ENCODE measurements at places on chromosomes 3 and 15. TPM values are rescaled to one million over a fixed set of nuclear protein-coding genes. Genes with fewer than 3 reads are reported as not detected.

- DNase-seq: peak; percentile 71
- H3K36me3 ChIP-seq: no peaks in the 10 kb centered on the region
- no peaks in the 10 kb centered on the region for H3K4me1 ChIP-seq
- H3K4me3 ChIP-seq: no peak overlapping the region
- no peak overlapping the region for H3K27ac ChIP-seq
Measured at GRCh38 chr15:87604857-87605446, 651.6 kb downstream of the NTRK3 start.

- no peaks in the 10 kb centered on the region for H3K4me1 ChIP-seq
- H3K36me3 ChIP-seq: no peaks in the 10 kb centered on the region
Measured at GRCh38 chr3:195735036-195735695, 14.4 kb downstream of the MUC20 start.

DNA sequence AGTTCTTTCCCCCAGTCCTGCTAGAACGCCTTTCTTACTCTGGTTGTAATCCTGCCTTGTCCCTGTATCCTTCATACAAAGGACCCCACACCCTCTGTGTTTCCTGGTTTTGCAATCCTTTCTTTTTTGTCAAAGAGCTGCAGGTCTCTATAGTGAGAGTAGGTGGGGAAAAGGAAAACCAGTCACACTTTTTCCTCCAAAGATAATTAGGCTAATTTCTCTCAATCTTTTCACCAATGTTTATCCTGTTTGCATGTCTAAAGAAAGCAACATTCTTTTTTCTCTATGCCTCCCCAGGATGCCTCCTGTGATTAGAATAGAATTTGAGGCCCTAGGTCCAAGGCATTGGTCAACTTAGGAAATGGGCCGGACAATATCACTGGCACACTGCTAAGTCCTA lies 25.4 kb downstream of the SEMA6D start:
- no peak overlapping the region for H3K4me3 ChIP-seq
- H3K36me3 ChIP-seq: no peaks in the 10 kb centered on the region
- H3K27me3 ChIP-seq: peaks cover 50% of the 10 kb centered on the region
- no peak overlapping the region for H3K27ac ChIP-seq

- no peaks in the 10 kb centered on the region for H3K27me3 ChIP-seq
- peak overlapping the region; percentile 93 for H3K27ac ChIP-seq
- peak overlapping the region; percentile 56 for H3K4me3 ChIP-seq
Measured at GRCh38 chr3:65508750-65509422, 529.8 kb downstream of the MAGI1 start.

DNA sequence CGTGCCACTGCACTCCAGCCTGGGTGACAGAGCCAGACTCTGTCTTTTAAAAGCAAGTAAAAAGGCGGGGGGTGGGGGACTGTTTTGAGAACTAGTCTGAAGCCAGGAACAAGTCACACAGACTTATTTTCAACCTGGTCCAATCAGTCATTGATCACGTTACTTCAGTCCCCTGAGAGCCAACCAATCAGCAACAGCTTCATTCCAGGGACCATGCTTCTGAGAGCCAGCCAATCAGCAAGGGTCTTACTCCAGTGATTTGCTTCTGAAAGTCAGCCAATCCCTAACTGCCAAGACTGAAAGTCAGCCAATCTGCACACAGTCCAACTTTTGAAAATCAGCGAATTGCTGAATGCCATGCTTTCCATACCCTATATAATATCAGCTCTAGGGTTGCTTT lies 48.6 kb upstream of the C15orf39 start:
- no peaks in the 10 kb centered on the region for H3K4me1 ChIP-seq
- H3K27me3 ChIP-seq: no peaks in the 10 kb centered on the region
- H3K27ac ChIP-seq: no peak overlapping the region

Gene LXN
- total RNA-seq: 5.6 TPM

GRCh38 chr15:39393575-39394335 lies 187.1 kb upstream of the THBS1 start:
- DNase-seq: no peak
- no peaks in the 10 kb centered on the region for H3K36me3 ChIP-seq
- H3K27me3 ChIP-seq: no peaks in the 10 kb centered on the region
- H3K4me3 ChIP-seq: no peak overlapping the region
- no peaks in the 10 kb centered on the region for H3K4me1 ChIP-seq
- H3K27ac ChIP-seq: no peak overlapping the region

- no peak overlapping the region for H3K4me3 ChIP-seq
- peak; percentile 53 for DNase-seq
- no peak overlapping the region for H3K27ac ChIP-seq
- H3K4me1 ChIP-seq: no peaks in the 10 kb centered on the region
- H3K27me3 ChIP-seq: no peaks in the 10 kb centered on the region
Measured at GRCh38 chr3:4571690-4572334, 78.7 kb downstream of the ITPR1 start.

DNA sequence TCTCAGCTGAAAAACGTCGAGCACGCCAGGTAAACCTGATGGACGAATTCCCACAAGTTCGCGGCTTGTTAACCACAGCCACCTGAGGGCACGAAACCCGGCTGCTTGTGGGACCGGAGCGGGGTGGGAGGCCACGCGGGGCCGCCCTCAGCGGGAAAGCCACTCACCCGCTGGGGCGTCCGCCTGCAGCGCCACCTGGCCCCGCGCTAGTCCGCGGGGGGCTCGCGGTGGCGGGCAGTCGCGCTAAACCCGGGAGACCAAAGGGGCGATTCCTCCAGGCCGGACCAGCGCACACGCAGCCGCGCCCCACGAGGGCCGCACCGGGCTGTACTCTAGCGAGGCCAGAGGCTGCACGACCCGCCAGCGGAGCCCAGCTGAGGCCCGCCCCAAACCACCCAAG lies 15.7 kb upstream of the CFAP161 start:
- peak; percentile 46 for DNase-seq
- peak overlapping the region; percentile 49 for H3K4me3 ChIP-seq
- H3K4me1 ChIP-seq: peaks cover 7% of the 10 kb centered on the region
- peaks cover 20% of the 10 kb centered on the region for H3K27me3 ChIP-seq
- no peak overlapping the region for H3K27ac ChIP-seq

GRCh38 chr3:44021651-44022594 lies 219.8 kb upstream of the TOPAZ1 start:
- no peaks in the 10 kb centered on the region for H3K36me3 ChIP-seq
- H3K4me3 ChIP-seq: peak overlapping the region; percentile 69
- H3K27ac ChIP-seq: no peak overlapping the region
- H3K27me3 ChIP-seq: peaks cover 32% of the 10 kb centered on the region
- H3K4me1 ChIP-seq: peaks cover 39% of the 10 kb centered on the region

DNA sequence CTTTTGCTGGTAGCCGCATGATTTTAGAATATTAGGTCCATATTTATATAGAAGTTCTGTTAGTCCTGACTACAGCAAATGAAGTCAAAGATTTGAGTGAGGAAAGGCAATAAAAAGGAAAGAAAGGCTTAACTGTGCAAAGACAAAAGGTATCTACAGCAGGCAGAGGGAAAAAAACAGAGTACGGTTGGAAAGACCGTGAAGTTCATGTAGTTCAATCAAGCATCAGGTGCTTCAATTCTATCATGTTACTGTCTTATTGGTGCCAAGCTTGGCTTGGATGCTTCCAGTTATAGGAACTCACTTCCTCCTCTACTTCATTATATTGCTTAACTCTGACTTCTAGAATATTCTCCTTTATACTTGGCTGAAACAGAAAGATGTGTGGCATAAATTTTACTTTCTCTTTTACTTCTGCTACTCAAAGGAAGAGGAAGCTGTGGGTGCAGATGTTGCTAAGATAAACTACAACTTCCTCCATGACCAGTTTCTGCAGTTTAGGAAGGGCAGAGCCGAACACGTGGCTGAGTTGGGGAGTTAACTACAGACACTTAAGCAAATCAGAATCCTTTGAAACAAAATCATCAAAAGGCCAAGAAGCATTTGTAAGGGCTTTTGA lies 72.6 kb upstream of the ZBED2 start:
- H3K36me3 ChIP-seq: no peaks in the 10 kb centered on the region
- H3K4me3 ChIP-seq: no peak overlapping the region
- no peak overlapping the region for H3K27ac ChIP-seq
- H3K27me3 ChIP-seq: peaks cover 2% of the 10 kb centered on the region
- DNase-seq: no peak

DNA sequence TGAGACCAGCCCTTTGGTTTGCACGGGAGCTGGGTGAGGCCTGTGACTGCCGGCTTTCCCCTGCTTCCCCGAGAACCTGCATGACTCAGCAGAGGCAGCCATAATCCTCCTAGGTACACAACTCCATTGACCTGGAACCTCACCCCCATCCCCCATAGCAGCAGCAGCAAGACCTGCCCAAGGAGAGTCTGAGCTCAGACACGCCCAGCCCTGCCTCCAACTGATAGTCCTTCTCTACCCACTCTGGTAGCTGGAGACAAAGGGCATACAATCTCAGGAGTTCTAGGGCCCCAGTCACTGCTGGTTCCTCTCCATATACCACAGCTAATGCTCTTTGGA lies 141.0 kb upstream of the ARHGEF26 start:
- DNase-seq: no peak
- no peaks in the 10 kb centered on the region for H3K36me3 ChIP-seq
- no peaks in the 10 kb centered on the region for H3K4me1 ChIP-seq
- no peak overlapping the region for H3K4me3 ChIP-seq
- no peak overlapping the region for H3K27ac ChIP-seq

Gene FAM107A
- total RNA-seq: 1.0 TPM

- no peak overlapping the region for H3K27ac ChIP-seq
- no peak overlapping the region for H3K4me3 ChIP-seq
- H3K36me3 ChIP-seq: no peaks in the 10 kb centered on the region
- H3K4me1 ChIP-seq: no peaks in the 10 kb centered on the region
- no peak for DNase-seq
Measured at GRCh38 chr3:81863756-81864155, 102.3 kb upstream of the GBE1 start.

- no peak overlapping the region for H3K27ac ChIP-seq
- no peaks in the 10 kb centered on the region for H3K27me3 ChIP-seq
- no peaks in the 10 kb centered on the region for H3K36me3 ChIP-seq
Measured at GRCh38 chr3:42340466-42340865, 69.9 kb downstream of the LYZL4 start.

Gene OIP5
- total RNA-seq: 53.1 TPM

Gene VWA5B2
- 0.66 TPM for total RNA-seq

Gene C3orf38
- 30.5 TPM for total RNA-seq

Gene CCDC39
- total RNA-seq: 0.52 TPM

DNA sequence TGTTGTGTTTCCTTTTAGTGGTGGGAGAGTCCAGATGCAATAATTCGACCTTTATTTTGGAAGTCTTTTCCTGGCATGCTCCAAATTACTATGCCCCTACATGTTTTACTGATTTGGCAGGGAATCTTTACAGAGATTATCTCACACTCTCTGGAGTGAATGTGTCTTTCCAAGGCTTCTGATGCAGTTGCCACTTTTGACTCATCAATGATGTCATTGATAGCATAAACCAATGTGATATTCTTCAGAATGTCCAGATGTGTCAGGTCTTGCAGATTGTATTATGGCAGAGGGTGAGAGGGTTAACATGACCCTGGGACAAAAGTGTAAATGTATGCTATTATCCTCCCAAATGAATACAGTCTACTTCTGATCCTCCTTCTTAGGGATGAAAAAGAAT lies 9.7 kb downstream of the RTP4 start:
- H3K4me1 ChIP-seq: peaks cover 13% of the 10 kb centered on the region
- H3K27ac ChIP-seq: no peak overlapping the region
- no peak for DNase-seq
- H3K4me3 ChIP-seq: no peak overlapping the region

- H3K27ac ChIP-seq: no peak overlapping the region
- DNase-seq: no peak
- H3K4me3 ChIP-seq: no peak overlapping the region
- no peaks in the 10 kb centered on the region for H3K36me3 ChIP-seq
Measured at GRCh38 chr3:102141096-102141927, 292.0 kb downstream of the NFKBIZ start.

GRCh38 chr15:87293031-87293430 lies 963.5 kb downstream of the NTRK3 start:
- DNase-seq: no peak
- no peaks in the 10 kb centered on the region for H3K4me1 ChIP-seq
- H3K27me3 ChIP-seq: no peaks in the 10 kb centered on the region
- no peaks in the 10 kb centered on the region for H3K36me3 ChIP-seq

- H3K27me3 ChIP-seq: no peaks in the 10 kb centered on the region
- H3K4me1 ChIP-seq: peaks cover 2% of the 10 kb centered on the region
- no peak for DNase-seq
- no peak overlapping the region for H3K27ac ChIP-seq
- H3K36me3 ChIP-seq: no peaks in the 10 kb centered on the region
Measured at GRCh38 chr3:179794355-179794754, 141.5 kb downstream of the USP13 start.

- peaks cover 20% of the 10 kb centered on the region for H3K27me3 ChIP-seq
- peak overlapping the region; percentile 88 for H3K27ac ChIP-seq
- H3K4me3 ChIP-seq: peak overlapping the region; percentile 44
- peak; percentile 57 for DNase-seq
Measured at GRCh38 chr15:60009980-60010732, 6.0 kb downstream of the FOXB1 start.

Gene RFTN1
- total RNA-seq: 7.2 TPM

DNA sequence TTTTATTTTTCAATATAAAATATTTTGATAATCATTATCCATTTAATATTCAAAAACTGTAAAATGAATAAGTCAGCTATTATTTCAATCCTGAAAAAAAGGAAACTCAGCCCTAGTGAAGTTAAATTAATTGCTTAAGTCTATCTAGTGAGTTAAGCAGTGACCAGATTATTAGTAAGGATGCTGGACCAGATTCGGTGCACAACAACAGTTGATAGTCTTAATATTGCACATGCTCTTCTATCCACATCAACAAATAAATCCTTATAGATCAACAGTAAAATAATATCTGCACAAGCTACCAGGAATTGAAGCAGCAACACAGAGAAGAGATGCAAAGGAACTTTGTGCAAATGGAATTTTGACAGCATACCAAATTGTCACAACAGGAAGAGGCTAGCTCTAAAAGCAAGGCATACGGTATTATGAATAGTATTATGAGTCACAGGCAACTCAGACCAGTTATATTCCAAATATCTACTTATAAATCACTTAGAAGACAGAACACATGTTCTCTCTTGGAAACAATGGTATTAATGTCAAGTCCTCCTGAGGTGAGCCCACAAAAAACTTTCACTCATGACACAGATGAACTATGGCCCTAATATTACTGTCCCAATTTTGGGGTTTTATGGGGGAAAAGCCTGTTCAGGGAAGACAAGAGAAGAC lies 24.9 kb downstream of the VPS13C start:
- no peak overlapping the region for H3K27ac ChIP-seq
- DNase-seq: no peak
- H3K27me3 ChIP-seq: no peaks in the 10 kb centered on the region
- H3K36me3 ChIP-seq: no peaks in the 10 kb centered on the region
- no peaks in the 10 kb centered on the region for H3K4me1 ChIP-seq
- no peak overlapping the region for H3K4me3 ChIP-seq

GRCh38 chr3:32470362-32470761 lies 32.3 kb downstream of the CMTM6 start:
- DNase-seq: no peak
- no peak overlapping the region for H3K27ac ChIP-seq
- no peaks in the 10 kb centered on the region for H3K36me3 ChIP-seq
- H3K4me3 ChIP-seq: no peak overlapping the region
- no peaks in the 10 kb centered on the region for H3K27me3 ChIP-seq
- peaks cover 8% of the 10 kb centered on the region for H3K4me1 ChIP-seq

DNA sequence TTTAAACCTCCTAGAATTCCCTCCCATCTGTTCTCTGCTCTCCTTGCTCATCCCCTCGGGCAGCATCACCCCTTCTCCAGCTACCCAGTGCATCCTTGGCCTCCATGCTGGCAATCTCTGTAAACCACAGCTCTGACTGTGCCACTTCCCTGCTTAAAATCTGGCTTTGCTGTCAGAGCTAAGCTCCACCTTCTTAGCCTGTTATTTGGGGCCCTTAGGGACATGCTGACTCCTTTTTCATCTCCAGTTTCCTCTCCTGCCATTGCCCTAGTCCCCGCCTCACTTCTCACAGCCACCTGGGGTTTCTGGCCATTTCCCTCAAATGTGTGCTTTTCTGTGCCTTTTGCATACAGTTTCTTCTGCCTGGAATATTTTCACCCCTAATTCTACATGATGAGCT lies 5.7 kb downstream of the SLC6A20 start:
- H3K36me3 ChIP-seq: no peaks in the 10 kb centered on the region
- peaks cover 25% of the 10 kb centered on the region for H3K27me3 ChIP-seq
- H3K4me1 ChIP-seq: peaks cover 6% of the 10 kb centered on the region

Data from GM23338 (cell line).